Stimulated activated CD8-positive, alpha-beta memory T cell treated with anti-CD3 and anti-CD28 coated beads, Interleukin-15, amount 100 ng/mL, for 48 hours (primary cell): ENCODE measurements at places on chromosomes 11 and 22.

DNA sequence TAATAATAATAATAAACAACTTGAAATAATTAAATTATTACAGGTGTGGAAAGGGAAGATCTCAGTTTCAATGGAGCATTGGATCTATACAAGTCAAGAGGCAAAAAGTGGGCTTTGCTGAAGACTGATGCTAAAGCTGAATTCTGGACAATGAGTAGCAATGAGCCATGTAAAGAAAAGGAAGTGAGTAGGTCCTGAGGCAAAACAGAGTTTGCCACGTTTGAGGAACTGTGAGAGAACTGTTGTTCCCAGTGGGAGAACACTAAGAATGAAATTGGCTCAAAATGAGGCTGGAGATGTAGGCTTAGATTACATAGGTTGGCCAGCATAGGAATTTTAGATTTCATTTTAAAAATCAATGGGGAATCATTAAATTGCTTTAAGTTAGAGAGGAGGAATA is 33.9 kb upstream of the TEAD1 start:
- DNase-seq, result no peak

- no peak for DNase-seq
Measured at GRCh38 chr11:26944866-26945664, 48.8 kb upstream of the FIBIN start.

DNA sequence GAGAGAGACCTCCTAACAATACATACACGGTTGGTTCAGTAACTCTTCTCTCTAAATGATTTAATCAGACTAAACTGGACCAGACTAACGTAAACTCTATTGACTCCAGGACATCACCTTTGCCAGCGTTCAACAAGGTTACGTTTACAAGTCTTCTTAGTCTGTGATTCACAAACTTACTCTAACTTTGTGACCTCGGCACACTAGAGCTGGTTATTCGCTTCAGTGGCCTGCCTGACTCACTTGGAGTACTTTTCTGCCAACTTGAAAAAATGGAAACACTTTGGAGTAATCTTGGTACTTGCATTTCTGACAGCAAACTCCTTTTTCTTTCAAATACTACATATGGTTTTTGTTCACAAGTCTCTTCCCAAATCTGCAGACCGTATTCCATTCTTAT is 26.2 kb downstream of the MTMR2 start:
- DNase-seq, result no peak

- no peak for DNase-seq
Measured at GRCh38 chr11:91912322-91912721, 312.3 kb upstream of the FAT3 start.

DNA sequence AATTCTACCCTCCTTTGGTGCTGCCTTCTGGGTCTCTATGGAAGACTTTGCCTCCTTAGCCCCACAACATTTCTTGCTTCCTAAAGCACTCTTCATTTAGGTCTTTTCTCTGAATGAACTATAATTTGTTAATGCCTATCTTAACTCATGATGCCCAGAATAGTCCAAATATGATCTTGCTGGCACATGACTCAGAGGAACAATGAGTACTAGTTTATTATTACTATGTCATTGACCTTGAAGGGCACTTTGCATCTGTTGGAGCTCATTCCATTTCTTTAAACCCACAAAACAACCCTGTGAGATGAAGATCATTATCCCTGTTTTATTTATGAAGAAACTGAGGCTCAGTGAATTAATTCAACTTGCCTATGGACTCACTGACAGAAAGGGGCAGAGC is 320.2 kb upstream of the PLET1 start:
- no peak for DNase-seq

- DNase-seq, result no peak
Measured at GRCh38 chr11:13463779-13464290, 813 bp upstream of the BTBD10 start.

- DNase-seq, result no peak
Measured at GRCh38 chr22:28332410-28332809, 347.2 kb downstream of the TTC28 start.

DNA sequence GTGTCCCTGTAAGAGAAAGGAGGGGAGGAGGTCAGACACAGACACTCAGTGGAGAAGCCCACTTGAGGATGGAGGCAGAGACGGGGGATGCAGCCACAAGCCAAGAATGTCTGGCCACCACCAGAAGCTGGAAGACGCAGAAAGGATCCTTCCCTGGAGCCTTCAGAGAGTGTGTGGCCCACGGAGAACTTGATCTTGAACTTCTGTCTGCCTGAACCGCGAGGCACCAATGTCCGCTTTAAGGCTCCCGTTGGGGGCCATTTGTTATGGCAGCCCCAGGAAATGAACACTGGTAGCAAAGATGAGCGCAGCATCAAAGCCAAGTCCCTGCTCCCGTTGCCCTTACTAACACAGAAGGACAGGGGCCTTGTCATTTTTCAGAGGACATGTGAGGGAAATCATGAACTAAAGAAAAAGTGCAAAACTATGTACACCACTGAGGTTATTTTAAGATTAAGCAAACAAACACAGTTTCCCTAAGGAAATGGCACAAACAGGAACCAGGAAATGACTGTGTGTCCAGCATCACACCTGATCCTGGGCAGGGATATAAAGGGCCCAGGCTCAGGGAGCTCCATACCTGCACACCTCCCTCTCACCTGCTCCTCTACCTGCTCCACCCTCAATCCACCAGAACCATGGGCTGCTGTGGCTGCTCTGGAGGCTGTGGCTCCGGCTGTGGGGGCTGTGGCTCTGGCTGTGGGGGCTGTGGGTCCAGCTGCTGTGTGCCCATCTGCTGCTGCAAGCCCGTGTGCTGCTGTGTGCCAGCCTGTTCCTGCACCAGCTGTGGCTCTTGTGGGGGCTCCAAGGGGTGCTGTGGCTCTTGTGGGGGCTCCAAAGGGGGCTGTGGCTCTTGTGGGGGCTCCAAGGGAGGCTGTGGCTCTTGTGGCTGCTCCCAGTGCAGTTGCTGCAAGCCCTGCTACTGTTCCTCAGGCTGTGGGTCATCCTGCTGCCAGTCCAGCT is at the start of gene KRTAP5-6:
Gene KRTAP5-6, plus strand, starts transcription at position 588 of the 963 bp plus-strand sequence. Its CDS starts 51 bp downstream, at position 639.
- DNase-seq, result no peak

DNA sequence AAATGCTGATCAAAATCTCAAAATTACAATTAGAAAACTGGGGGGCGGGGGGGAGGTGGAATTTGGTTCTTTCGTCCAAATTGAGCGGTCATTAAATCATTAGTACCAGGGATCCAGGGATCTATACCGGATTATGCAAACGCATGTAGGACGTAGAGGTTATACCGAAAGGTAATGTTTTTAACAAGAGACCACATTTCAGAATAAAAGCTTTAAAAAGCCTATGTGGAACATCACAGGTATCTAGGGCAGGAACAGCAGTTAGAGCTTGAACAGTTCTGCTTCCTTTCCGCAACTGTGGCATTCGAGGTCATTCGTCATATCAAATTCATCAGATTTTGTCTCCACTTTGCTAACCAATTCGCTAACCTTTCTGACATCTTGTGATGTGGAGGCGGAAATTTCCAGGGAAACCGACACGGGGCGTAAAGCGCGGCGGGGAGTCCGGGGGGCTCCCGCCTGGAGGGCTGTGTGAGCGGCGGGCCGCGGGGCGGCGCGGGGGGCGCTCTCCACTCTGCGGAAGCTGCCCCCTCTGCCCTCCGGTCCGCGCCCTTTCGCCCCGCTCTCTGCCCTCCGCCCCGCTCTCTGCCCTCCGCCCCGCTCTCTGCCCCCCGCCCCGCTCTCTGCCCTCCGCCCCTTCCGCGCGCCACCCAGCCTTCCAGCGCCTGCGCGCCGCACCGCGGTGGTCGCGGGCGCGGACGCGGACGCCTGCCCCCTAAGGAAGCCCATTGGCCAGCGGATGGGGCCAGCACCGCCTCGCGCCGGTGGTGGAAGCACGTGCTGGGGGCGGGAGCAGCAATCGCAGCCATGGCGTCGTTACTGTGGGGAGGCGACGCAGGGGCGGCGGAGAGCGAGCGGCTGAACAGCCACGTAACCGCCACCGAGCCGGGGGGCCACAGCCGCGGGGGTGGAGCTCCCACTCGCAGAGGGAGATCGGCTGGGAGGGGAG is at the start of gene DDX25:
Gene DDX25, plus strand, starts transcription at position 798 of the 949 bp plus-strand sequence. Its CDS starts 10 bp downstream, at position 808.
- peak; percentile 8 for DNase-seq

DNA sequence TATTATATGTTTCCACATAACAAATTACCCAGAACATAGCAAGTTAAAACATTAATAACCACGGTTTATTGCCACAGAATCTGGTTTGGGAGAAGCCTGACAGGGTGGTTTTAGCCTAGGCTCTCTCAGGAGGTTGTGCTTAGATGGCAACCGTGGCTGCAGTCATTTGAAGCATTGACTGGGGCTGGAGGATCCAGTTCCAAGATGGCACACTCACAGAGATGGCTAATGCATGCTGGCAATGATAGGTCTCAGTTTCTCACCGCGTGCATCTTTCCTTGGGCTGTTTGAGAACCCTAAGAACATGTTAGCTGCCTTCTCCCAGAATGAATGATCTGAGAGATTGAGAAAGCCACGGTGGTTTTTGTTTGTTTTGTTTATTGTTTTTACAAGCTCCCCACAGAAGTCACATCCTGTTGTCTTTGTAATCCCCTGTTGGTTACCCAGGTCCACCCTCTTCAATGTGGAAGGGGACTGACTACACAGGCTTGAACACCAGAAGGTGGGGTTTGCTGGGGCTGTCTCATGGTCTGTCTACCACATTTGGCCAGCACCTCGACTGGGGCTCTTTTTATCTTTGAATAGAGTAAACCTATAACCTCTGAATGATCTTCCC is 36.6 kb upstream of the GRAMD1B start:
- no peak for DNase-seq

- no peak for DNase-seq
Measured at GRCh38 chr11:19595499-19595839, 117.2 kb upstream of the NAV2 start.

DNA sequence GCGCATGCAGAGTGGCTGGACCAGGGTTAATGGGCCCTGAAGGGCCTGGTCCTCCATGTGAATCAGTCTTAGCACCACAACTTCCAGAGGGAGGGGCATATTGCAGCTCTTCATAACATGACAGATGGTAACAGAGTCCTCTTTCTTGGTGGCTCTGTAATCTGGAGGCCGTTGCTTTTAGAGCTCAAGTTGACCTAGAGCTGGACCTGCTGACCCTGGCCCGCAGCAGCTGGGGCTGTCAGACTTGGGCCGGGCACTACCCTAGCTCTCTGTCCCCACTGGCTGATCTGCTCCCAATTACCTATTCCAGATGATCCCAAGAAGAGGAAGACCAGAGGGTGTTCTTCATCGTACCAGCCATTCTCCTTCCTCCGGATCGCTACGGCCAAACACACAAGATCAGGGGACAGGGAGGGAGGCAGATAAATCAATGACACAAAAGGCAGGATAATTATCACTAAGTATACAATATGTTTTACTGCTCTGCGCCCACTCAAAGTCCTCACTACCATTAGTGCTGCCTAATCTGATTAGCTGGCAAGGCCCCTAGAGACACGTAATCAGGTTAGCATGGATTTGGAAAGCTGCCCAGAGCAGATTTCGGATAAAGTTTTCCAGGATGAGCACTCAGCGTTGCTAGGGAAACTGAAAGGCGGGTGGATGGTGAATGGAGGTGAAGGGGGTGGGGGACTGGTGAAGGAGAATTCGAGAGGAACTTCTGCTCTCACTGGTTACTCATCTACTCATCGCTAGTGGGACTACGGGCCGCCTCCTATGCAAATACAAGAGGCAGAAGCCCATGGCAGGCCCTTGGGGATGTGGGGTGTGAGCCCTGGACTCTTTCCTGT is 64.5 kb upstream of the PHOX2A start:
- no peak for DNase-seq

GRCh38 chr11:117387992-117388755 is 60.5 kb downstream of the CEP164 start:
- no peak for DNase-seq

- DNase-seq, result no peak
Measured at GRCh38 chr22:42396621-42397331, 35.4 kb downstream of the NFAM1 start.

- DNase-seq, result no peak
Measured at GRCh38 chr11:108167624-108168023, 46.3 kb downstream of the ACAT1 start.

DNA sequence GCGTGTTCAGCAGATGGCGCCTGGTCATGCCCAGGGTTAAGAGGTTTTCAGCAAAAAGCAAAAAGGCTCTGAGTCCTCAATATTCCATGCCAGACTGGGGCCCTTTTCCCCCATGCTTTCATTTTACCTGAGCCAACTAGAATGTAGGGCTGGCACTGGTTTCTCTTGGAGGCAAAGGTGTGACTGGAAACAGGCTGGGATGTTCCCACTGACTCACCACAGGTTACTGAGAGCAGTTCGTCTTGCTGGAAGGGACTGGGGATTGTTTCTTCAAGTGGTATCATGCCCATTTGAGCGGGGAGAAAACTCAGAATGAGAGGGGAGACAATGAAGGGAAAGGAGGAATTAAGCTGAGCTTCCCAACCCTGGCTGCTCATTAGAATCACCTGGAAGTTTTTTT is 243.9 kb downstream of the TENM4 start:
- DNase-seq, result no peak

- DNase-seq, result no peak
Measured at GRCh38 chr11:86625981-86626380, 46.4 kb downstream of the ME3 start.

GRCh38 chr11:43359422-43359818 is 700 bp downstream of the TTC17 start:
- DNase-seq, result no peak

DNA sequence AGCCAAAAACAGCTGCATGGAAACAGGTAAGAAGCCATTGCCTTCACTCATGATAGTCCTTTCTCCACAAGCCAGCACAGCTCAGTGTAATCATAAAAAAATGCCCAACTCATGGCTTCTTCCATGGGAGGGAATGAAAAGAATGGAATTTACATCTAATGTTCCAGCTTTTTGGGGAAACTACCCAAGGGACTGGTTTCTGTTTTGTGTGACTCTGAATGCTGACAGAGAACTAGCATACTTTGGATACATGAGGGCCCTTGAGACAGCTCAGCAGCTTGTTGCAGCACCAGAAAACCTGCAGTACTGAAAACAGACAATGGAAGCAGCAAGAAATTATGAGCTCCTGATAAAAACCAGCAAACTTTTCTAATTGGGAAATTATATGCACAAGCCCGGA is 24.2 kb upstream of the HORMAD2 start:
- no peak for DNase-seq

- no peak for DNase-seq
Measured at GRCh38 chr11:36139767-36140166, 149.5 kb downstream of the COMMD9 start.

DNA sequence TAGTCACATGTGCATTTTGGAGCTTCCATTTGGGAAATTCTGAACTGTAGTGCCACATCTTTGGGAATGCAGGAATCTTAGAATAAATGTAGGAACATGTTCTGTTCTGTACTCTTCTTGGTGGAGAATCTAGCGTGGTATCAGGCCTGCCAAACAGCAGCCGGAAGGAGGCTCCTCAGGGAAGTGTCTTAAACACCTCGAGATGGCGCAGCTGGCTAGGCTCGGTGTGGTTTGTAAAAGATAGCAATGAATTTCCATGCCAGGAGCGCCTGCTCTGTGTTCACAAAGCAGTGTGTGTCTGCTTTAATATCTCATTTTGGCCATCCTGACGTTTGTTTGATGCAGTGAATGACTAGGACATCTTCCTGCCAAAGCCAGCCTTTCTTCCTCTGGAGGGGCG is 145.1 kb downstream of the ATXN10 start:
- no peak for DNase-seq

DNA sequence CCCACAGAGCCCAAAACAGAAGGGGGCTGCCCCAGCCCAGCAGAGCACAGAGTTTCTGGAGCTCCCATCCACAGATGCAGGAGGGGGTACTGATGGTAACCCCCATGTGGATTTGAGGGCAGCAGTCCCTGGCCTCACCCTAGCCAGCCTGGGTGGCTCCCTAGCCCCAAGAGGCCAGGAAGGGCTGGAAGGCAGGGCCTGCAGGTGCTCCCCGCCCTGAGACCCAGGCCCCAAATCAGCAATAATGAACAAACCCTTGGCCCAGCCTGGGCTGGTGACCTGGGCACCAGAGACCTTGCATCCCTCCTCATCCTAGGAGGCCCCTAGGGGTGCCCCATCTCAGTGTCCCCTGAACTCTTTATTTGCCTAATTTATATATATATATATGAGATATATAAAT is 61.6 kb downstream of the MORC2 start:
- no peak for DNase-seq
